ENCODE measurements at places on chromosomes 5 and 9.

- no peak for DNase-seq
These were observed 502.0 kb downstream of the NR2F1-AS1 start for GRCh38 chr5:93079046-93079445.

DNA sequence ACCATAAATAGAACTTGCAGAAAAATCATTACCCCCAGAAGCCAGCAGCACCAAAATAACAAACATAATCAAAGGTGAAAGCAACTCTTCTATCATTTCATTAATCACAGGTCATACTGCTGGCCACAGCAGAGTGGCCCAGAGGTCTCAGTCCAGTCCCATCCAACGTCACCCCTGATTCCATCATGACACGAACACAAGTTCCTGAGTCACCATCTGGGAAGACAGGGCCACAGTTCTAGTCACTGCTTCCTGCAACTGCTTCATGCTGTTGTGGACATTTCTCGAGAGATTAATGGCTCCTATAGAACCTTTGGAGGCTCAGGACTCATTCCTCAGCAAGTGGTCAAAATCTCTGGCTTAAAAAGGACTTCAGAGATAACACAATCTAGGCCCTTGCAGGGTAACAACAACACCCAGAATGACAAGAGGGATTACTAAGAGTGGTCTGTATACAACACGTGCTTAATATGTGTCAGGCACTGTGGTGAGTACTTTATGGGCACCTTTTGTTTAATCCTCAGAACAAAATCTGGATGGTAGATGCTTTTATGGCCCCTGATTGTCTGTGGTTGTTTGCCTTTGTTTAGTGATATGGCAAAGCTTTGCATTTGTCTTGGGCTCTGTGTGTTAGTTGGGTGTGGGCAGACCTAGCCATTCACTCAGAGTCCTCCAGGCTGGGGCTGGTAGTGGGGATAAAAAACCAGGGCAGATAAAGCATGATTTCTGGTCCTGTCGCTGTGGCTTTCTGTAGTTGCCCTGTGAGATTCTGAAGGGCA, 184.3 kb downstream of the DAB2IP start:
- DNase-seq: no peak

GRCh38 chr5:139486201-139486600, 3.6 kb upstream of the STING1 start:
- no peak for DNase-seq

DNA sequence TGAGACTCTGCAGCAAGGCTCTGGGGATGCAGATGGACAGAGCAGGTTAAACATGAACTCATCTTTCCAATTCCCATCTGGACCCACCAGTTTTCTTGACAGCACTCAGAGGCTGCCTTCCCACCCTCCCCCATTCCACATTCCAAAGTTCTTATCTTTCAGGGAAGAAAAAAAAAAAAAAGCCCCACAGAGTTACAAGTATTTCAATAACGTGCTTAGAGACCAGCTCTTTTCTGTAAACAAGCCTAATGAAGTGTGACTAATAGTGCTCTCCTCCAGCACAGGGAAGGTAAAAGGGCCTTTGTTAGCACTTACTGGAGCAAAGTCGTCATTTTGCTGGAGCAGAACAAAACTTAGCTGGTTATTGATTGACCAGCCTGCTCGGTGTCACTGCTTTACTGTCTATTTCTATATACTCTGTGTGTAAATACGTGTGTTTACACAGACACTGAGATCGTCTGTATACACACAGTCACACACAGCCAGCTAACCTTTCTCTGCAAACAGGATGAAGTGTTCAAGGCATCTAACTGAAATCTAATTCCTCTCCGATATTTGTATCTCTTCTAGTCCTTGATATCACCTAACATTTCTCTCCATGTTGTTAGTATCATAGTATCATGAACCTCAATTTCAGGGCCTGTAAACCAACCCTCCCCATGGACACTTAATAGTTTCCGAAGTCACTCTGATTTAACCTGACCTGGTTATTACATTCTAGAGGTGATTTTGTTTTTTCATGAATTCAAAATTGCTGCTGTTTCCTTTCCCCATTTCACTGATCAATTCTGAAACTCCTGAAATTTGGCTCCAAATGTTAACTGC, 84.9 kb downstream of the ZNF608 start:
- no peak for DNase-seq

- DNase-seq: no peak
These were observed 9.1 kb downstream of the IL31RA start for GRCh38 chr5:55860288-55860687.

GRCh38 chr5:178310130-178310865, 77.7 kb upstream of the PHYKPL start:
- DNase-seq: no peak

DNA sequence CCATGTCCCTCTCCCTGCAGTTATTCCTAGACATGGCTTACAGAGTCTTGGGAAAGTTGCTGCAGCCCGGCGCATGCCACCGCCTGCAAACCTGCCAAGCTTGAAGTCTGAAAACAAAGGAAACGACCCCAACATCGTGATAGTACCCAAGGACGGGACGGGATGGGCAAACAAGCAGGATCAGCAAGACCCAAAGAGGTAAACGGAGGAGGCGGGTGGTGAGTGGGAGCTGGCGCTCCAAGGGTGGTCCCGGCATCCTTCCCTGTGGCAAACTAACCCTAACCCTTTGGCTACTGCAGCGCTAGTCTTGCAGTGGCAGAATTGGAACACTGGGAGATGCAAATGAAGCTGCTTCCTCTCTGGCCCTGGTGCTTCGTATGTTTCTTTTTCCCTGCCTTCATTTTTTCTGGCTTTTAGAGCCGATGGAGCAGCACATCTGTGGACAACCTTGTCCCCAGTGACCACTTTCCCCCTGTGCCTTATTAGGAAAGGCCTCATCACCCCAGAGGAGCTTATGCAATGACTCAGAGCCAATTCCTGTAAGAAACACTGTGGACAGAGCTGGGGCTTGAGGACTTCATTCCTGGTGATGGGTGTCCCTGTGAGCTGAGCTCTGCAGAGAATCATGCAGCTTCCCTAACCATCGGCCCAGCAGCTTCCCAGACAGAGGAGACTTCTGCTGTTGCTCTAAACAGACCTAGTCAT, 38.9 kb downstream of the PRRC2B start:
- no peak for DNase-seq

DNA sequence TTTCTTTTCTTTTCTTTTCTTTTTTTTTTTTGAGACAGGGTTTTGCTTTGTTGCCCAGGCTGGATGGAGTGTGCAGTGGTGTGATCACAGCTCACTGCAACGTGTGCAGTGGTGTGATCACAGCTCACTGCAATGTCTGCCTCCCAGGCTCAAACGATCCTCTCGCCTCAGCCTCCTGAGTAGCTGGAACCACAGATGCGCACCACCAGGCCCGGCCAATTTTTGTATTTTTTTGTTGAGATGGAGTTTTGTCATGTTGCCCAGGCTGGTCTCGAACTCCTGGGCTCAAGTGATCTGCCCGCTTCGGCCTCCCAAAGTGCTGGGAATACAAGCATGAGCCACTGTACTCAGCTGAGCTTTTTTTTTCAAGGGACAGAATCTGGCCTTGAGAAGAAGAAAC, 36.8 kb upstream of the TJP2 start:
- no peak for DNase-seq

GRCh38 chr9:129411501-129412175, 209.3 kb downstream of the C9orf50 start:
- DNase-seq: no peak

GRCh38 chr9:4927043-4927471, 58.0 kb upstream of the JAK2 start:
- no peak for DNase-seq

- DNase-seq: no peak
These were observed 195.7 kb downstream of the GAPVD1 start for GRCh38 chr9:125457357-125457756.

- no peak for DNase-seq
These were observed 37.1 kb downstream of the CPLANE1 start for GRCh38 chr5:37212096-37212495.

DNA sequence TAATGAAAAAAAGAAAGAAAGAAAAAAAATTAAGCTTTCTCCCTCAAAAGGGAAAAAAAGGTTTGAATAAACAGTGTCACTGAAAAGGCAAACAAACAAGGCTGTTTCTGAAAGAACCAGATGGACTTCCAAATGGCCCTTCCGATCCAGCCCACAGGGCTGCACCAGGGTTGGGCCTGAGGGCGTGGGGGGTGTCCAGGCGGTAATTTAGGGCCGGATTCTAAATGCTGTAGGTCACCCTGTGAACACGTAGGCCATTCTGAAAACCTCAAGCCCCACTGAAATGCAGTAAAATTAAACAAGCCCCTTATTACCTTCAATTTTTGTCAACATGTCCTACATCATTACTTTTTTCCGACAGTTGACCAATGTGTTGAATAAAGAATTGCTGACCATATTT, 132.1 kb downstream of the HSD17B3 start:
- no peak for DNase-seq

GRCh38 chr9:113399646-113400200, 1.4 kb downstream of the ALAD start:
- no peak for DNase-seq

GRCh38 chr9:1050125-1050895, at the start of gene DMRT2:
Gene DMRT2, plus strand, starts transcription at chr9:1050357. Its CDS starts 1,257 bp downstream, at chr9:1051614.
- DNase-seq: no peak

DNA sequence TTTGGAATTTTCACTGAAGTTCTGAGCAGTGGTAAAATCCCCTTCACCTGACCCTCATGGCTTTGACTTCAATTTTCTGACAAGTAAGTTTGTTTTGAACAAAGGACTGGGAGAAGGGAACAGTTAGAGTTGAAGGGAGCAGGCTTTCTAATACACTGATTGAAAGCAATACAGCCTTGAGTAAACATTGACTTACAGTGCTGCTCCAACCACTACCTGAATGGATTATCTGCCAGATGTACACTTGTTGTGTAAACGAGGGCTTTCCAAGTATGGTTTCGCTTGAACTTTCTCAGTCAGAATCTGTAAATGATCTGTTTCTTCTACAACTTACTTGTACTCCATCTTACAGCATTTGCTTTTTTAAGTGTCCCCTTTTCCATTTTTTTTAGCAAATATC, 1414.9 kb upstream of the NUDT12 start:
- DNase-seq: no peak

DNA sequence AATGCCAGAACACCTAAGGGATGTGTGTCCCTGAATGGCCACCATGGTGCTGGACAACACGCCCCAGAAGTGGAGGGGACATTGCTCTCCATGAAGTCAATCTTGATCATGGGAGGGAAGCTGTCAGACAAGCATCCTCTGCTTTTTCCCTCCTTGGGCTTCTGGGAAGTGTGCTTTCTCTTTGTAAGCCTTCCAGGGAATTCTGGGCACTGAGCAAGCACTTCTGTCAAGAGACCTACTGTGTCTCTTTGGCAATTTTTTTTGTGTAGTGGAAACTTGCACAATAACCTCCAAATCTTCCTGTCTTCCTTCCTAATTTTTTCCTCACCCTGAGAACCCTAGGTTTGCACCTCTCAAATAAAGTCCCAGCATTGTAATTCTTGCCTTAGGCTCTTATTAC, 132.0 kb downstream of the SEC61B start:
- no peak for DNase-seq

GRCh38 chr5:174381241-174381640, 335.7 kb downstream of the NSG2 start:
- no peak for DNase-seq

GRCh38 chr9:37870081-37870798, 33.7 kb downstream of the SLC25A51 start:
- DNase-seq: no peak

DNA sequence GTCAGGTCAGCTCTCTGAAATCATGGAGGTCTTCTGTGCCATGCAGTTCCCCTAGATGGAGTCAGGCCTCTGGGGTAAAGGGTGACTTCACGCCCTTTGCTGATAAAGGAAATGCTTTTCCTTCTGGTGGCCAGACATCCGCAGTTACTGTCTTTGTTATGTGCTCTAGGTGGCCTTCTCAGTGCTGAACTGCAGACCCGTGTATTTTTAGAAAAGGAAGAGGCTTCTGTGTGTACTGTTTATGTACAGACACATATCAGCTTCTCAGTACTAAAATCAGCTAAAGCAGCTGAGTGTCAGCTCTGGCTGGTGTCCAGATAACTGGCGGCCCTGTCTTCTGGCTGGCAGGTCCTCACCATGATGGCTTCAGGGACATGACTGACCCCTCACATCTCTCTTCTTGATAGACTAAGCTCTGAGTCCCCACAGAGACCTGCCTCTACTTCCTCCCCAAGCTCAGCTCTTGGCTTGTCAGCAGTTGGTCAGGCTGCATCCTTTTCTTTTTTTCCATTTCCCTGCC, 75.3 kb downstream of the ARHGAP26 start:
- no peak for DNase-seq

GRCh38 chr9:35489313-35490154, at the start of gene RUSC2:
Gene RUSC2, plus strand, starts transcription at chr9:35490111. Its CDS starts 56,411 bp downstream, at chr9:35546522.
- DNase-seq: no peak

DNA sequence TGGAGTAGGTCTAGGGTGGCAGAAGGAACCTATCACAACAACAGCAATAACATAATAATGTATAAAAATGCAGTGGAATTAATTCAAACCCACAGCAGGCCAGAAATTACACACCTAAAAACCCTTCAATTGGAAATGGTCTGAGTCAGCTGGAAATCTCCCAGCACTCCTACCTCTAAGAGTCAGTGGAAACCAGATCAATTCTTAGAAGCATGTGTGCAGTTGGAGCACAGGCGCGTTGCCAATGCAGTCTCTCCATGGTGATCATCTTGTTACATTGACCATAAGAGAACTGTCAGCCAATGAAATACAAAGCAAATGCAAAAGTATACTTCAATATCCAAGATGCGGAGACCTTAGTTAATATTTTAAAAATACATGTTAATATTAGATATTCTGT, 15.1 kb upstream of the CSNK1G3 start:
- DNase-seq: no peak

DNA sequence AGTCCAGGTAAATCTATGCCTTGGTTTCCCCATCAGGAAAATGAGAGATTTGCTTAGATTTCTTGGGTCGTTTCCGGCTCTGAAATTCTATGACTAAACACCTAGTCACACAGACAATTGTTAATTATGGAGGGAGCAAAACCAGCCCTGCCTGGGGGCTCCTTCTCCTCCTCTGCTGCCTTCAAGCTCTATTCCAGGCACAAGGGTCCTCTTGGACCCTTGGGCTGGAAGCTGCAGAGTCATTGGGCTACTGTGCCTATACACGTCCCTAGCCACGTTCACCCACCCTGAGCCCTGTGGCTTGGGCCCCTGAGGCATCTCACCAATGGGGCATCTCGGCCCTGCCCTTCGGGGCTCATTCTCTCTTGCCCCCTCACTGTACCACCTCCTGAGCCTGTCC, 73.8 kb upstream of the TBC1D2 start:
- no peak for DNase-seq

- no peak for DNase-seq
These were observed 191.2 kb downstream of the PAX5 start for GRCh38 chr9:36842560-36843530.

GRCh38 chr9:16132513-16132912, 579.7 kb downstream of the CCDC171 start:
- no peak for DNase-seq

GRCh38 chr5:119386596-119387344, 31.0 kb downstream of the TNFAIP8 start:
- DNase-seq: no peak

- DNase-seq: no peak
These were observed 112.7 kb downstream of the NTRK2 start for GRCh38 chr9:84781931-84782866.
